ENCODE measurements at places on chromosomes 13 and 19. TPM values are rescaled to one million over a fixed set of nuclear protein-coding genes. Genes with fewer than 3 reads are reported as not detected.

Gene NCCRP1
- total RNA-seq = 0.39 TPM

Gene SULT2A1
- total RNA-seq = 4.5 TPM

Gene DPF1
- 5.0 TPM for total RNA-seq

Gene DOCK6
- total RNA-seq = 84.1 TPM

Gene EXOC3L2
- not detected for total RNA-seq

Gene ERCC2
- total RNA-seq = 89.5 TPM

Gene ZNF317
- 35.2 TPM for total RNA-seq

Gene LCP1
- total RNA-seq = 32.1 TPM

Gene C19orf67
- not detected for total RNA-seq

Gene KLK5
- not detected for total RNA-seq

DNA sequence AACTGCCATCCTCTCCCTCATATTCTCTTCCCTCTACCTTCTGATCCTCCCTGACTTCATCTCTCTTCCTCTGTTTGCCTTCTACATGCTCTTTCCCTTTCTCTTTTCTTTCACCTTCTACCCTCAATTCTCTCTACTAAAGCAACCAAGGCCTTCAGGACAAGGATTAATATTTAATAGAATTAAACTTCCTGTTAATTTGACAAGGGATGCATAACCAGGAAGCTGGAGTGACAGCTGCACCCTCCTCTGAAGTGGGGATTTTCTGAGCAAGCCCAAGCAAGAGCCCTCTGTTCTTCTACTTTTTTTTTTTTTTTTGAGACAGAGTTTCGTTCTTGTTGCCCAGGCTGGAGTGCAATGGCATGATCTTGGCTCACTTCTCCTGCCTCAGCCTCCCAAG, 63.4 kb upstream of the MED4 start:
- no peak for DNase-seq

- DNase-seq = no peak
Observed at GRCh38 chr13:73428706-73429105, 369.9 kb downstream of the KLF5 start.

- no peak for DNase-seq
Observed at GRCh38 chr19:45500918-45501729, 2.9 kb downstream of the PPM1N start.

DNA sequence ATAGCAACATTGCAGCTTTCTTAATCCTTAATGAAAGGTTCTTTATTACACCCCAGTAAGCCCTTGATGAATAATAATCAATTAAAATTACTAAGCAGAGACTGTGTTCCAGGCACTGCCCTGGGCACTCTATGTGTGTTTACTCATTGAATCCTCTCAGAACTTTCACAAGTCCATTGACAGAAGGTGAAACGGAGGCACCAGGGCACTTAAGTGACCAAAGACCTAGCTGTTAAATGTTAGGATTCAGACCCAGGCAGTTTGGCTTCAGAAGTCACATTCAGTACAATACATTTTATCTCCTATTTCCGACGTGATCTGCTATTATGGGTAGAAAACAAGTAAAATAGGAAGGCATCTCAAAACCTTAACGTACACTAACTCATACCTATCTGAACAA, 2.7 kb downstream of the GPR183 start:
- DNase-seq = no peak

DNA sequence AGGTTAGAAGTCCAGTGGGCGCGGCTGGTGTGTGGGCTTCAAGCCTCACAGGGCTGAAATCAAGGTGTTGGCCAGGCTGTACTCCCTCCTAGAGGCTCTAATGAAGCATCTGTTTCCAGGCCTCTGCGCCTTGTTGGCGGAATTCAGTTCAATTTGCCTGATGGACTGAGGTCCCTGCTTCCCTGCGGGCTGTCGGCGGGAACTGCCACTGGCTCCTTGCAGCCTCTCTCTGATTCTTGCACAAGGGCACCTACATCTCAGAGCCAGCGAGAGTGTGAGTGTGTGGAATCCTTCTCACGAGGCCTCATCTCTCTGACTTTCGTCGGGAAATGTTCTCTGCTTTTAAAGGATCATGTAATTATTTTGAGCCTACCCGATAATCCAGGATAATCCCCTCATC, 128.6 kb downstream of the DLEU7 start:
- DNase-seq = no peak

- no peak for DNase-seq
Observed at GRCh38 chr19:39874404-39874803, 28.2 kb upstream of the FBL start.

DNA sequence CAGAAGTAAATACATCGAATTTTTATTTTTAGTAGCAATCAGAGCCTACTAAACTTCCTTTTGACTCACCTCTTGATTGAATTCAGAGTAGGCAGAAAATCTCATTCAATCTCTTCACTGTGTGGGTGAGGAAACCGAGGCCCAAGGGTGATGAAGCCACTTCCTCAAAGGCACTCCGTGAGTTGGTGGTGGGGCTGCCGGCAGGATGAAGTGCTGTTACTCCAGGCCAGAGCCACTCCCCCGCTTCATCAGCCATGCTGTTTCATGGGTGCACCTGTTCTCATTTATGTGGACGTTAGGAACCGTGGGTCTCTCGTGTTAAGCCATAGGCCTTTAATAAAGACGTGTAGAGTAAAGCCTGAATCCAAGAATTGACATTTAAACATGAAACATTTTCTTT, 13.2 kb downstream of the ING1 start:
- no peak for DNase-seq

- no peak for DNase-seq
Observed at GRCh38 chr13:79709471-79709870, 228.5 kb downstream of the NDFIP2 start.

GRCh38 chr13:63307228-63307627, 1891.6 kb upstream of the PCDH20 start:
- DNase-seq = no peak

DNA sequence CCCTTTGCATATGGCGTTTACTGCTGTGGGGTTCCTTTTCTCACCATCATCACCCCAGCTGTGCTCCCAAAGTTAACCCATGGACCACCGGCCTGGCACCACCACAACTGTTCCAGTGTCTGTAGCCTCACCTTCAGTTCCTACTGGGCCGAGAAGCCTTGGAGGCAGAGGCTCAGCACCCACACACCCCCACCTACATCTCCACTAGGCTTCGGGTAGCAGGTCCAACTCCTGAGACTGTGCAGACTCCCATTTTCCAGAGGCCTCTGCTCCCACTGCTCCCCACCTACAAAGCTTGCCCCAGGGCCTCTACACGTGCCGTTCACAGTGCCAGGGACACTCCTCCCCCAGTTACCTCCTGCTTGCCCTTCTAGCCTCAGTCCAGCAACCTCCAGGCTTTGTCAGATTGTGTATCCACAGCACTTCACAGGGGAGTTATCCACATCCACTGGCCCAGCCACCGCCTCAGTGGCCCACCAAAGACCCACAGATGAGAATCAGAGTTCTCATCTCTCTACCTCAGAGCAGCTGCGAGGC, 14.1 kb downstream of the SLC27A5 start:
- DNase-seq = no peak

- DNase-seq = no peak
Observed at GRCh38 chr13:100394005-100394695, 194.4 kb downstream of the GGACT start.

- DNase-seq = no peak
Observed at GRCh38 chr19:19259741-19260140, 13.4 kb downstream of the TM6SF2 start.

DNA sequence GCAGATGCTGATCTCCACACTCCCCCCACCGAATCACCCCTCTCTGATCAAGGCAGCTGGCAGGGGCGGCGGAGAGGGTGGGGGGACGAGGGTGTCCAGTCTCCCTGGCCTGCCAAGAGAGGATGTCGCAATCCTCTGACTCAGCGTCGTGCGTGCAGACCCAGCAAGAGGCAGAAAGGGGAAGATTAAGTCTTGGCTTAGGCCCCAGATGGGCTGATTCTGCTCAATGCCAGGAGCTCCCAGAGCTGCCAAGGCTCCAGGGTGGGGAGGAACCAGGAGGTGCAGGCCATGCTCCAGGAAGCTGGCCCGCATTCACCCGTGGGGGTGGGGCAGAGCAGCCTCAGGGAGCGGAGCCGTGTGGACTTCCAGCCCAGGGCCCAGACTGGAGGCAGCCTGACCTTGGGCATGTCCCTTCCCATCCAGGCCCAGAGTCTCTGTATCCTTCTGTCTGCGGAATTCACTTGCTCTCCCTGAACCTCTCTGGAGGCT, 6.6 kb upstream of the BCL3 start:
- DNase-seq = peak; percentile 82

DNA sequence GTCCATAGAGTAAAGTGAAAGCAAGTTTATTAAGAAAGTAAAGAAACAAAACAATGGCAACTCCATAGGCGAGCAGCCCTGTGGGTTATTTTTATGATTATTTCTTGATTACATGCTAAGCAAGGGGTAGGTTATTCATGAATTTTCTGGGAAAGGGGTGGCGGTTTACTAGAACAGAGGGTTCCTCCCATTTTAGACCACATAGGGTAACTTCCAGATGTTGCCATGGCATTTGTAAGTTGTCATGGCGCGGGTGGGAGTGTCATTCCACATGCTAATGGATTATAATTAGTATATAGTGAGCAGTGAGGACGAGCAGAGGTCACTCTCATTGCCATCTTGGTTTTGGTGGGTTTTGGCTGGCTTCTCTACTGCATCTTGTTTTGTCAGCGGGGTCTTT, 8.4 kb upstream of the DCUN1D2 start:
- DNase-seq = no peak

- no peak for DNase-seq
Observed at GRCh38 chr13:110269509-110270185, 37.3 kb downstream of the COL4A1 start.

DNA sequence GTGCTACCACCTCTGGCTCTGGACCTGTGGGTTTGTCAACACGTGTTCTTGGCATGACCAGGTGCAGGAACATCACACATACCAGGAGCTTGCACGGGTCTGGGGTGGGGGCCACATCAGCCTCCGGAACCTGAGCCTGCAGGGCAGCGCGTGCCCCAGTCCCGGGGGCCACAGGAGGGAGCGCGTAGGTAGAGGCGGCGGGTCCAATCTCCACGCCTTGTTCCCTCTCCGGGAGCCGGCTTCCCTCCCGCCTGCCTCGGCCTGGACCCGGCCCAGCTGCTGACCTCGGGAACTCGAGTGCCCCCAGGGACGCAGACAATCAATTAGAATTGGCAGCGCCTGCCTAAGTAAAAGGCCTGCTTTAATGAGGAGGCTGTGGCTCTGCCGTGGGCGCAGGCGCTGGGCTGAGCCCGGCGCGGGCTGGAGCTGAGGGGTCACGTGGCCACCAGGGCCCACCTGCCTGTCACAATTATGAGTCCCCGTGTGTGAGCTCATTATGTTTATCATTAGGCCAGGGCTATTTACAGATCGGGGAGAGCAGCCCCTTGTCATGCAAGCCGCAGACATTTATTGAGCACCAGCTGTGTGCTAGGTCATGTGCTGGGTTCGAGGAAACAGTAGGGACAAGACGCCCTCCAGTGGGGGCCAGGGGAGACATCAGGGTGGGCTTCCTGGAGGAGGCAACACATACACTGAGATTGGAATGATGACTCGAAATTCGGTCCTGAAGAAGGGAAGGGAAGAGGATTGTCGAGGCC, 32.2 kb upstream of the TNFAIP8L1 start:
- DNase-seq = no peak

GRCh38 chr13:97464561-97464960, 30.6 kb downstream of the RAP2A start:
- DNase-seq = no peak

- DNase-seq = no peak
Observed at GRCh38 chr13:93589788-93590187, 363.2 kb downstream of the GPC6 start.

DNA sequence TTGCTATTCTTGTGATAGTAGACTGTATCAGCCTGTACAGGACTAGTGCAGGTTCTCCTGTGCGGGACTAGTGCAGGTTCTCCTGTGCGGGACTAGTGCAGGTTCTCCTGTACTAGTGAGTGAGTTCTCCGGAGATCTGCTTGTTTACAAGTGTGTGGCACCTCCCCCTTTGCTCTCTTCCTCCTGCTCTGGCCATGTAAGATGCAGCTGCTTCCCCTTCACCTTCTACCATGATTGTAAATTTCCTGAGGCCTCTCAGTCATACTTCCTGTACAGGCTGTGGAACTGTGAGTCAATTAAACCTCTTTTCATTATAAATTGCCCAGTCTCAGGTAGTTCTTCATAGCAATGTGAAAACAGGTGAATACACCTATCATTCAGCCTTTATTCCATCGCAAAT, 289.6 kb downstream of the TEX29 start:
- no peak for DNase-seq

- no peak for DNase-seq
Observed at GRCh38 chr19:17757125-17757524, 5.8 kb downstream of the FCHO1 start.

All from Caco-2 (cell line).